Body of pancreas (tissue), 4 donors: ENCODE measurements at places on chromosomes 11 and 22. TPM values are rescaled to one million over a fixed set of nuclear protein-coding genes. Genes with fewer than 3 reads are reported as not detected.

Gene ENDOD1
- total RNA-seq: 13.7 TPM

Gene DSCAML1
- 0.33 TPM for total RNA-seq

DNA sequence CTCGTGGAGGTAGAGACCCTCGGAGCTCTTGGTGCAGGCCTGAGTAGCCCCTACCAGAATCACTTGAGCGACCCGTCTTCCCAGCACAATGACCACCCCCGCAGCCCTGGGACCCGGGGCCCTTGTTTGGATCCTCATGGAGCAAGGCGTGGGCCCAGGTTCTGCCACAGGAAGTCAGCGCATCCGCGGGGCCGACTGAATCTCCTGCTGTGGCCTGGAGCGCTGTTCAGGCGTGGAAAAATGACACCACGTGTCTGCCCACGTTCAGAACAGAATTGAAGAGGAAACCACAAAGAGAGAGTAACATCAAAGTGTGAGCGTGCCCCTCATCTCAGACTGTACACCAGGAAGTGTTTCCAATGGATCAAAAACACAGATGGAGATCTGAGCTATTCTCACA, 1479.2 kb downstream of the TBC1D22A start:
- no peak overlapping the region for H3K4me3 ChIP-seq
- DNase-seq: no peak
- no peak overlapping the region for H3K27ac ChIP-seq
- no peaks in the 10 kb centered on the region for H3K27me3 ChIP-seq

Gene SLC22A12
- not detected for total RNA-seq

DNA sequence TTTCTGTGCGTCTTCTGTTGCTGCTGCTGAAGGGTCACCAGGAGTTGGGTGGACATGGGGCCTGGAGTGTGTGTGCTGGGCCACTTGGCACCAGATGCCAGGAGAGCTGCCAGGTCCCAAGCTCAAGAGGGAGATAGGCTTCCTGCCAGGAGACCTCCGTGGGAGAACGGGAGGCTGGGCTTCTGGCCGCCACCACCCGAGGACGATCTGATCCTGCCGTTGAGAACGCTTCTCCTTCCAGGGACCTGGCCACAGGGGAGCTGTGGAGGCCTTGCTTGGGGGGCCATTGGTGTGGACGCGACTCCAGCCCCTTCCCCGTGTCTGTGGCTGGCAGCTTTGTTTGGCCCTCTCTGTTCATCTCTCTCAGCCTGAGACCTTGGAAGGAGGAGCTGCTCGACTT, 2.4 kb downstream of the BRSK2 start:
- no peaks in the 10 kb centered on the region for H3K36me3 ChIP-seq
- peak; percentile 93 for DNase-seq
- H3K27me3 ChIP-seq: no peaks in the 10 kb centered on the region
- H3K4me1 ChIP-seq: peaks cover 65% of the 10 kb centered on the region

DNA sequence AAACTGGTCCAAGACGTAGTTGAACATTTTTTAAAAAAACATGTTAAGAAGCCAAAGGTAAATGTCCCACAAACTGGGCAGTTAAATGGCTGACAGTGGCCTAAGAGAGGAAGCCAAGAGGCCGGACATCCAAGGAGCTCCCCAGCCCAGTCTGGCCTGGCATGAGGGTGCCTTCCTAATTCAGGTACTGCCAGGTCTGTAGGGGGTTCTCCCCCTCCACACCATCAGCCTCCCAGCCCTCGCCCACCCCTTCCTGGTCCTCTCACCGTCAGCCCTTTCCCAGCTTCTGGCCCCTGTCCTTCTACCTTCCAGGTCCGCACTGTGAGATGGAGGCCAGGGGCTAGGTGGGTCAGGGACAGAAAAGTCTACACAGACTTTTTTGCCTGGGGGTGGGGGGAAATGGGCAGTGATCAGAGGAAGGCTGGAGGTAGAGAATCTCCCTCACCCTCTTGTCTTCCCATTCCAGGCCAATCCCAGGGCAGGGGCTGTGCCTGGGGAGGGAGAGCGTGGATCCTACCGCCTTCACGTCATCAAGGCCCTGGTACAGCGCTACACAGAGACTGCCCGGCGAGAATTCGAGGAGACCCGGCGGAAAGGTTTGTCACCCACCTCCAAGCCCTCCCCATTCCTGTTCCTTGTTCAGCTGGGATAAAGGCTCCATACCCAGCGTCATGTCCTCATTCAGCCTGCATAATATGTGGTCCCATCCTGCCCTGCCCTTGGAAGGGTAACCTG, 6.0 kb downstream of the ART5 start:
- H3K36me3 ChIP-seq: no peaks in the 10 kb centered on the region
- DNase-seq: no peak
- no peak overlapping the region for H3K4me3 ChIP-seq
- no peak overlapping the region for H3K27ac ChIP-seq

GRCh38 chr11:130369713-130370112, 55.0 kb upstream of the ZBTB44 start:
- H3K27me3 ChIP-seq: no peaks in the 10 kb centered on the region
- no peak overlapping the region for H3K4me3 ChIP-seq
- no peaks in the 10 kb centered on the region for H3K4me1 ChIP-seq
- H3K27ac ChIP-seq: no peak overlapping the region
- H3K36me3 ChIP-seq: no peaks in the 10 kb centered on the region

DNA sequence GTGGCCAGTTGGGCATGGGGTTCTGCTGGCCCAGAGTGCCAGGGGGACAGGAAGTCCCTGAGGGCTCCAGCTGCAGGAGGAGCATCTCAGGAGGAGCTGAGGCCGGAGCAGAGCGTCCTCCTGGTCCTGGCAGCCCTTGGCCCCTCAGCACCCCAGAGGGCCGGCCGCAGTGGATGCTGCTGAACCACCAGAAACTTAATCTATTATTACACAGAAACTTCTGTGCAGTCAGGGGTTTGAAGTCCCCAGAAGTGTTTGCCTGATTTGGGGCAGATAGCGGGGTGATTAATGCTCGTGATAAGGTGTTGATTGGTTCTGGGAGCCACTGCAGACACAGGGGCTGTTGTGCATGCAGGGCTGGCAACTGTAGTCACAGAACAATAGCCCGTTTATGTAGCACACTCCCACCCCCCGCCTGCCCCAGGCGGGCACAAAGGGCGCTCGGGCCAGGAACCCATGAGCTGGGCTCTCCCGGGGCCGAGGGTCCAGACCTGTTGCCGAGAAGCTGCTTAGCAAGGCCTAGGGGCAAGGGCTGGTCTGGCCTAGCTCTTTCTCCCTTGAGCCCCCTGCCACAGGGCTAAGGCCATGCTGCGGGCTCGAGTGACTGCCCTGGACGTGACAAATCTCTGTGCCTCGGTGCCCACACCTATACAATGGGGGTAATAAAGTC, 29.0 kb upstream of the KCNQ1OT1 start:
- no peaks in the 10 kb centered on the region for H3K27me3 ChIP-seq
- peak overlapping the region; percentile 87 for H3K27ac ChIP-seq
- H3K4me3 ChIP-seq: no peak overlapping the region
- peaks cover 67% of the 10 kb centered on the region for H3K4me1 ChIP-seq
- DNase-seq: peak; percentile 67

DNA sequence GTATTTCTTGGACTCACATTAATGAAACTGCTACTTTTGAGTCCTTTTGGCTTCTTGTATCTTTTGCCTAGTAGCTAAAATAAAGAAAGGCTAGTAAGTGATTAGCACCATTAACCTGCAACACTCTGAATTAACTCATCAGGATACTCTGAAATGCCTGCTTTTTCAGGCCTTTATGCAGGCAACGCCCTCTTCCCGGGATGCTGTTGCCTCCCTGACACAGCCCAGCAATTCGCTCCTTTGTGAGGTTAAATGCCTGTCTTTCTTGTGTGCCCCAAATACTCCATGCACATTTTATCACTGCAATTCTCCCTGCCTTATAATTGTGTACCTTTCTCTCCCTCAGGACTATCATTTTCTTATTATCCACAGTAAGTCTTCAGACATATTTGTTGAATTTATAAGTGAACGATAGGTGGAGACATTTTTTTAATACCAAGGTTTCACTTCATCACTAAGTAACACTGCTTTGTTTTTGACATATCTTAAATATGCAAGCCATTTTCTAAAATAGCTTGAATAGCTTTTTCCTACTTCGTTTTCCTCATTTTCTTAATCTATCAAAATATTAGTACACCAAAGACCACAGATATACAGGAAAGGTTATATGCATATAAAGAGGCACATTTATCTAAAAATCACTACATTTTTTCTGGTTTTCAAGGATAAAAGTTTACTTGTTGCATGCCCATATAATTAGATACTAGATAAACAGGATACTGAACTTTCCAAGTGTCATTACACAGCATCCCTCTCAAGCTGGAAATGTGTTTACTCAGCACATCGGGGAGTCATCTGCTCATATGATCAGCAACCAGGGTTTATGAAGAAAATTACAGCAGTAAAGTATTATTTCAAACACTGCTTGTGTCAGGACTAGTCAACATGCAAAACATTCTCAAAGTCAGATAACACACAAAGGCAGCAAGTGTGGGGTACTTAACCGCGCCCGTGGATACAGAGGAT, 48.5 kb upstream of the DDI1 start:
- H3K36me3 ChIP-seq: no peaks in the 10 kb centered on the region
- no peak overlapping the region for H3K4me3 ChIP-seq
- no peak overlapping the region for H3K27ac ChIP-seq
- H3K4me1 ChIP-seq: no peaks in the 10 kb centered on the region
- DNase-seq: no peak

Gene ACCS
- total RNA-seq: 64.9 TPM

Gene DAGLA
- total RNA-seq: 7.0 TPM

DNA sequence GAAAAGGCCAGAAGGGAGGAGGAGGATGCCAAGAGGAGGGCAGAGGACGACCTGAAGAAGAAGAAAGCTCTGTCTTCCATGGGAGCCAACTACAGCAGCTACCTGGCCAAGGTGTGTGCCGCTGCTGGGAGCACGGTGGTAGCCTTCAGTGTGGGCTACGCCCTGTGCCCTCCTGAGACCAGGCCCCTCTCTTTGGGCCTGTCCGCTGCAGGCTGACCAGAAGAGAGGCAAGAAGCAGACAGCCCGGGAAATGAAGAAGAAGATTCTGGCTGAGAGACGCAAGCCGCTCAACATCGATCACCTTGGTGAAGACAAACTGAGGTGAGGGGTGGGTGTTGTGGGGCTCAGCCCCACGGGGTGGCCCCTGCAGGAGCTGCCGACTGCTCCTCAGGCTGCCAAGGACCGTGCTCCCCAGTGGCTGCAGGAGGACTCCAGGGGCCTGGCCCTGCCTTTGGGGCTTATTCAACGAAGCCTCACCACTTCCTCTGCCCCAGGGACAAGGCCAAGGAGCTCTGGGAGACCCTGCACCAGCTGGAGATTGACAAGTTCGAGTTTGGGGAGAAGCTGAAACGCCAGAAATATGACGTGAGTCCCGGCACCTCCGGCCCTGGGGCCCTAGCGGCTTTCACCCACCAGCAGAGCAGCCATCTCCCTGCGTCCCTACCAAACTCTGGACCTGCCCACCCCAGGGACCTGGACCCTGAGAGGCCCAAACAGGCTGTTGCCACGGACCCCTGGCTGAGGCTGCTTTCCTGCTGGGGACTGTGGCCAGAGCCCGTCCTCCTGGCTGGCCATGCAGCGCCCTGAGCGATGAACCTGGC, 12.6 kb upstream of the MRPL23 start:
- H3K4me3 ChIP-seq: no peak overlapping the region
- no peaks in the 10 kb centered on the region for H3K4me1 ChIP-seq
- H3K27ac ChIP-seq: no peak overlapping the region
- no peaks in the 10 kb centered on the region for H3K27me3 ChIP-seq
- no peak for DNase-seq

- H3K4me3 ChIP-seq: peak overlapping the region; percentile 40
- H3K36me3 ChIP-seq: no peaks in the 10 kb centered on the region
- H3K27ac ChIP-seq: no peak overlapping the region
These were observed 32.4 kb downstream of the EIF3F start for GRCh38 chr11:8019314-8020243.
